ENCODE measurements at places on chromosomes 1 and 21.

GRCh38 chr1:172382406-172382805, 38.1 kb upstream of the C1orf105 start:
- no peak for DNase-seq

GRCh38 chr21:44603109-44603875, 2.9 kb downstream of the KRTAP10-7 start:
- DNase-seq: no peak

DNA sequence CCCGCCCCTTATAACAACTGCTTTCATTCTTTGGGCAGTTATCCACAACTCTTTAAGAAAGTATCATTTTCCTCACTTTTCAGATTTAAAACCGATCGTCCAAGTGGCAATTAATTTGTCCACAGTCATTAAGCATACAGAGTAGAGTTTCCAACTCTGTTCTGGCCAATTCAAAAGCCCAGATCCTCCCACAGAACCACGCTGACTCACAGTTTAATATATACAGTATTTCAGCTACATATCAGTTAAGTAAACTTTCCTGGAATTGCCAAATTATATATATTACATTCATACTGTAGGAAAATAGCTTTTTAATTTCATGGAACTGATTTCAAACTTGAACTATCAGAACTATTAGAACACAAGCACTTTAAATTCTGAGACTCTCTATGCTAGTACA, 163.8 kb upstream of the ESRRG start:
- no peak for DNase-seq

DNA sequence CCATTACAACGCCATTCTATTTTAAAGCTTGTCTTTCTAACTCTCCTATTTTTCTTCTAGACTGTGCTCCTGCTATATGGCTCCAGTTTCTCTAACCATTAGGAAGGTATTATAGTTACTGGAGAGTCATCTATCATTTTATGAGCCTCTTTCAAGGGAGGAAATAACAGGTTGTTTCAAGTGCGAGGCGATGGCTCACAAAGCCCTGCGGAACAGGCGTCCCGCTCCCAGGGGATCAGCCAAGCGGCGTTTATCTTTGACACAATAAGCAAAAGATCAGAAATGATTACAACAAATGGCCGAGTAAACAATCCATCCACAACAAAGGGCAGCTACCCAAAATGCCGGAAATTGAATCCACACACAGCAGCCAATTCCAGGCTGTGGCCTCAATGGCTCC, 249.5 kb upstream of the POU3F1 start:
- DNase-seq: peak; percentile 75

DNA sequence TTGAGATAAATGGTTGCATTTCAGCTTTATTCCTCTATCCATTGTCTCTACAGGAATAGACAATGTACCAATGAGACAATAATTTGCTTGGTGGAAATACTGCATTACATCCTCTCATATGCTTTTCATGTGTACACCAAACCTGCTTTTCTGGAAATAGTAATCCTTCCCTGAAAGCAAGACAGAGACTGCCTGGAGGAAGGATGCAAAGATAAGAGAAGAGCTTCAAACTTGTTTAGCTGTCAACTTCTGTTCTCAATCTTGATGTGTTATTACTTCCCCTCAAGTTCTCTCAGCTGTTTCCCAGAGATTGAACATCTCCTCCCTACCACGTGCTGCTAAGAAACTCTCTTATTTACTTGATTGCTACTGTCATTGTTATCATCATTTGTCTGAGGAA, 1125.4 kb upstream of the TMPRSS15 start:
- no peak for DNase-seq
